Activated naive CD8-positive, alpha-beta T cell treated with anti-CD3 and anti-CD28 coated beads for 36 hours (primary cell): ENCODE measurements at places on chromosomes 5 and 9.

GRCh38 chr5:111762895-111763294 is 5.9 kb upstream of the NREP start:
- no peak for DNase-seq

- no peak for DNase-seq
These were observed 515.1 kb upstream of the TNC start for GRCh38 chr9:115633104-115633503.

DNA sequence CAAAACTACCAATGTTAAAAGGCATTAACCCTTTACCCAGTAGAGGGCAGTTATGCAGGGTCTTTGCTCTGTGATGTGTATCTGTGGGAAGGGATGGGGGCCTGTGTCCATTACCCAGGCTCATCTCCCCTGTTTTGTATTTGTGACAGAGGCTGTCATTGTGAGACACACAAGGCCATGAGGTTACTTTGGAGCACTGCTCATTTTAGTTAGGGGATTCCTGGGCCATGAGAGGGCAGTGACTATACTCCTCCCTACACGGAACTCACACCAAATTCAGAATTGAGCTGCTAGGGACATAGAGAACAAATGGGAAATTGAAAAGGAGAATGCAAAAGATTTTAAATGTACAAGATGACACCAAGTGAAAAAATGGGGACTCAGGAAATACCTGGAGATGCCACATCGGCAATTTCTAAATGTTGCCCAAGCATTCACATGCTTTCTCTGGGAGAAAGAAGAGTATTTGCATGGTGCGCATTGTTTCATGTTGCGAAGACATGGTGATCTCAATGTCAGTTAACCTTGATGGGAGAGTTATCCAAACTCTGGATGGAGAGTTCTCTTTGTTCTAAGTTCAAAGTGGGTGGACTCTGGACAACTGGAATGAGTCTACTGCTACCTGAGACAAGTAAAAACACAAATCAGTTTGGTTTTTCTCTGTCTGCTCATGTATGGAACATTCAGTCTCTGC is 32.5 kb downstream of the C9orf152 start:
- no peak for DNase-seq

DNA sequence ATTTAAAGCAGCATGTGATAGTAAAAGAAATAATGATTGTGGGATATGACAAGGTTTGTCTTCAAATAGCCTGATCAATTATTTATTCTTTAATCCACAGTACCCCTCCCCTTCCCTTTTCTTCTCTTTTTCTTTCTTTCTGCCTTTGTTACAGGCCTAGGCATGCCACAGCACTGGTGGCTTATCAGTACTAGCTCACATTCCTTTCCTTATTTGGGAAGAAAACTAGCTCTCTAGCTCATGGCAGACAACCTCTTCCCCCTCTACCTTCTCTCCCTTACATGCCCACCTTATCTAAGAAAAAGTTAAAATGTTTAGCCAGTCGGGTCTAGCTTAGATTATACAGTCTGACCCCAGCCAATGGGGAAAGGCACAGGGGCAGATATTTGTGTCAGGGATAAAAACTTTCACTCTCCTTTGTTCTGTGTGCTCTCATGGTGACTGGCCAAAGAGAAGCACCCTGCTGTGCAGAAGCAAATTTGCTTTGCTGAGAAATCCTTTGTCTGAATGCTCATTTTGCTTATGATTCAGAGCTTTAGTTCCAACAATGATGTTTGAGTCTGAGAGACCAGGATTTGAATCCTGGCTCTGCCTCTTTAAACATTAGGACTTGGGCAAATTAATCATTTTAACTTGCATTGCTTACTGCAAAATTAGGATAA is 75.8 kb upstream of the CDH12 start:
- DNase-seq = no peak

DNA sequence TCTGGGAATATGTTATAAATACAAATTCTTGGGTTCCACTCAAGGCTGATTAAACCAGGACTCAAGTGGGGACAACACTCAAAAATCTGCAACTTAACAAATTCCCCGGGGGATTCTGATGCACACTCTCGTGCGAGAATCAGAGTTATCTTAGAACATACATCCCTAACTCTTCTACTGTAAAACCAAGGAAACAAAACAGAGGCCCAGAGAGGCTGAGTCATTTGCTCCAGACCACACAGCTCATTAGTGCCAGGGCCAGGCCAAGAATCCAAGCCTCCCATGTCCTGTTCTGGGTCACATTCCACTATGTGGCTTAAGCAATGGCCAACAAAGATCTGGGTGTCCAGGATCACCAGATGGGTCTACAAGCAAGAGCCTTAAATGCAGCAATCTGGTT is 166.0 kb downstream of the ADAMTS12 start:
- DNase-seq = no peak

DNA sequence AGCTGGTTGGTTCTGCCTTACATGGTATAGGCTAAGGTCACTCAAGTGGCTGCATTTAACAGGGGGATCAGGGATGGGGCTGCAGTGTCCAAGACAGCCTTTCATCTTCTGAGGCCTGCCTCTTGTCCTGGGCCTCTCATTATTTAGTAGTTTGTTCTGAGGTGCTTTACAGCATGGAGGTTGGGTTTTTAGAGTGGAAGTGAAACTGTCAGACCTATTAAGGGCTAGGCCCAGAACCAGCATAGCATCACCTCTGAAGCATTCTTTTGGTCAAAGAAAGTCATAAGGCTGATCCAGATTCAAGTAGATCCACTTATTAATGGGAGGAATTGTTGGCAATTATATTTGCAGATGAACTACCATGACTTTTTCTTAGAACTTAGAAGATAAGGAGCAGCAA is 146.0 kb upstream of the NMUR2 start:
- no peak for DNase-seq
